ENCODE measurements at places on chromosomes 6 and 20.

GRCh38 chr20:10602221-10602871 is 71.5 kb downstream of the JAG1 start:
- DNase-seq: no peak

- DNase-seq: no peak
Observed at GRCh38 chr6:129786548-129786947, 74.6 kb downstream of the TMEM244 start.

- no peak for DNase-seq
Observed at GRCh38 chr20:1912053-1912452, 16.8 kb downstream of the SIRPA start.

GRCh38 chr6:14401246-14401645 is 283.7 kb downstream of the CD83 start:
- DNase-seq: no peak

DNA sequence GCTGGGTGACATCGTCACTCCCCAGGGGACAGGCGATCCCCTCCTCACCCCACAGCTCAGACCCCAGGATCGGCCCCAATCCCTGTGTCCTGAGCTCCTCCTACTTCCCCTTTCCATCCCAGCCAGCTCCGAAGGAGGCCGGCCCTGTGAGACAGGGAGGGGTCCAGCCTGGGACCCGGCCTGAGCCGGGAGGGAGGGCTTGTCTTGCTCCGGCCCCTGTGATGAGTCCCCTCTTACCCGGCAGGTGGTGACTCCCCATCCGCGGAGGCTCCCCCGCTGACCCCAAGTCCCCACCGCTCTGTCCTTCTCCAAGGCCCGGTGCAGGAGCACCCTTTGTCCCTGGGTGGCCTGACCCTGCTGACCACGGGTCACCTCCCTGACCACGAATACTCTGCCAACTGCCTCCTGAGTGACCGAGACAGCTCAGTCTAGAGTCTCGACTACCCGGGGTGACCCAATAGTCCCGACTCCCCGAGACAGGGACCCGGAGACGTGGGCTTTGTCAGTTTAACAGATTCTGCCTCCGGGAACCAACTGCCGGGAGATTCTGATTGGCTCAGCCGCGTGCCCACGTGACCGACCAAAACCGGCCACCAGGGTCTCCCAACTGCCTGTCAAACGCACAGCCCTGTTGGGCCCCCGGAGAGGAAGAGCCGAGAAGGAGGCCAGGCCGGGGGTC is 187.4 kb upstream of the PROKR2 start:
- DNase-seq: no peak

GRCh38 chr6:14075095-14075503 is 42.5 kb upstream of the CD83 start:
- no peak for DNase-seq

DNA sequence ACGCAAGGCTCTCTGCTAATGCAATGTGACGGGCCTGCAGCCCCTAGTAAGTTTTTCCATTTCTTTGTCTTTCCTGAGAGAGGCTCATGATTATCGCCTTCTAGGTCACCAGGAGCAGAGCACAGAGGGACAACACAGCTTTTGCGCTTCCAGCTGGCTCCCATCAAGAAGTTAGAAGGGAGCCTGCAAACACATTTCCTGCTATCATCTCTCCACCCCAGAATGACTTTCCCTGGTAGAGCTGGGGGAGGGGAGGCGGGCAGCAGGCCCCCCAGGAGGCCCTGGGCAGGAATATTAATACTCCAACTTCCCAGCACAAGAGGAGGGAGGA is 35.7 kb upstream of the CCDC167 start:
- no peak for DNase-seq

GRCh38 chr6:110520209-110520965 is 44.0 kb upstream of the SLC22A16 start:
- DNase-seq: no peak

- no peak for DNase-seq
Observed at GRCh38 chr6:160781298-160781697, 79.3 kb downstream of the PLG start.

- no peak for DNase-seq
Observed at GRCh38 chr6:135256866-135257265, 75.8 kb downstream of the MYB start.

DNA sequence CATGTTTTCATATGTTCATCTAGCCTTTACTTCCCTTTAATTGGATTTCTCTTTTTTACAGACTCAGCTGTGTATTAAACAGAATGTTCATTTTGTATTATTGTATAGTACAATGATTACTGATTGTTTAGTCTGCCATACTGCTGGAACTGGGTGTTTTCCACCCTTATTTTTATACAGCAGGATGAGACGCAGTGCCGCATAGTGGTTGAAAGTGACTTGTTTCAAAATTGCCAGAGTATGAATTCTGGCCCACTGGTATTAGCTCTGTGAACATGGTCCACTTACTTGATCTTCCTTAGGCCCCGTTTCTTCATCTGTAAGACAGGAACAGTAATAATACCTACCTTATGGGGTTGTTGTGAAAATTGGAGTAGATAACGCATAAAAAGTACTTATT is 22.1 kb downstream of the AFDN start:
- no peak for DNase-seq

DNA sequence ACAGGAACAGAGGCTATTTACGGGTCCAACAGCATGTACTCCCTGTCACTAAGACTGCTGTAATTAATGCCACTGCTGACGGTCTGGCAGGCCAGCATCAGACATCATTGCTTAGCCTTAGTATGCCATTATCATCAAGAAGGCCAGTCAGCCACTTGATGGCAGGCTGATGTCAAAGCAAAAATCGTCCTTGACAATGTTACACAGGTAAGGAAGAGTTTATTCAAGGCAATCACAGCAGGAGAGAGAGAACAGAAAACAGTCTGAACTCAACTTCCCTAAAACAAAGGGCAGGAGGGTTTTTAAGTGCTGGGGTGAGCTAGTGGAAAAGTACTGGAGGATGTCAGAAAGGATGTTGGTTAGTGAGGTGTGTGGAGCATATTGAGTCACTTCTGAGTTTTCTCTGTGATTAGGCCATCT is 25.1 kb downstream of the FKBP1C start:
- DNase-seq: no peak

GRCh38 chr20:46023999-46024398 is 5.0 kb upstream of the SLC12A5 start:
- no peak for DNase-seq

DNA sequence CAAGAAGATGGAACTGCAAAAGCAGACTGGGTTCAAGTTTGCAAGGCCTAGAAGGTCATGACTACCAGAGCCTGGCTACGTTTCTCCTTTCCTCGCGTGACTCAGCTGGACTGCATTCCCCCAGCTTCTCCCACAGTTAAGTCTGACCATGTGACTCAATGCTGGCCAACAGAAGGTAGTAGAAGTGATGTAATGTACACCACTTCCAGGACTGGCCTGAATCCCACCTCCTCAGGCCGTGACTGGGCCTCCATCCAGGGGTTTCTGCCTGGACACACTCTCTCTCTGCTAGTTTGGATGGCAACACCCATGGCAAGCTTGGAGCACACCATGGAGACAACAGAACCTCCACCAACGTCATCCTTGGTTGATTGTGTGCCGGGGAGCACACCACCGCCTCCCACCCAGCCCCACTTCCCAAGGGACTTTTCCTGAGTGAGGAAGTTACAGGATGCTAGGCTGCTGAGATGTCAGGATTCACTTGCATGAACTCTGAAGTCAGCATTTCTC is 112.0 kb upstream of the CDYL start:
- no peak for DNase-seq

GRCh38 chr20:25421102-25421501 is 13.6 kb downstream of the GINS1 start:
- DNase-seq: no peak

GRCh38 chr20:49612127-49612738 is 44.3 kb upstream of the PTGIS start:
- DNase-seq: no peak

- no peak for DNase-seq
Observed at GRCh38 chr6:157861184-157861583, 38.1 kb downstream of the SNX9 start.

DNA sequence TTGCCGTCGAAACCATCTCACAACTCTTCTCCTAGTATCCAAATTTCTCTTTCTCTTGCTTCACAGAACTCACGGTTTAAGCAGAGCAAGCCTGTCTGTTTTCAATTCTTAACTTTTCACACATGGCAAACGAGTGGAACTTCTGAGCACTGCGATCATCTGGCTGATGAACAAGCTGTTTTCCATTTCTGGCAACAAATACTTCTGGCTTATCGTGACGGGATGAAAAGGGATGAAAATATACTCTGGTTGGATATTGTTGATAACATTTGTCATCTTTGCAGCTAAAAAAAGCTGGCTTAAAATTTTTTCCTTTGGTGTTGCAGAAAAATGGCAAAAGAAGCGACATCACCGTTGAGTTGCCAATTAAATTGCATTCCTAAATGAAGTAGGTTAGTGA is 515.2 kb upstream of the JARID2 start:
- DNase-seq: no peak

DNA sequence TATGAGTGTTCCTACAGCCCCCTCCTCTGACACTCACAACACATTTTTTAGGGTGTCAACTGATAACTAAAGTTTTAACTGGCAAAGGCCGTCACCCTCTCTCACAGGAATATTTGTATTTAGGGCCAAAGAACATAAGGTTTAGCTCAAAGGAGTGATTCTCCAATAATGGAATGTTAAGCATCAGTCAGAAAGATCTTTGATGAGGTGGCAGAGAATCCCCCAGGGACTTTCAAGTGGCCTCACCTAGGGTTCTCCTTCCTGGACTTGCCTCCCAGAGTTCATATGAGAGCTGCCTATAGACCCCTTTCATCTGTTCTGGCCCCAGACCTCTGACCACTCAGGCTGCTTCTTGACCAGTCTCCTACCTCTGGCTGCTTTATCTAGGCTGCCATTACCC is 7.4 kb upstream of the SCUBE3 start:
- no peak for DNase-seq

GRCh38 chr6:42113936-42114636 is 28.3 kb downstream of the C6orf132 start:
- DNase-seq: peak; percentile 30

- DNase-seq: no peak
Observed at GRCh38 chr20:1345030-1345755, 16.3 kb upstream of the SDCBP2 start.

DNA sequence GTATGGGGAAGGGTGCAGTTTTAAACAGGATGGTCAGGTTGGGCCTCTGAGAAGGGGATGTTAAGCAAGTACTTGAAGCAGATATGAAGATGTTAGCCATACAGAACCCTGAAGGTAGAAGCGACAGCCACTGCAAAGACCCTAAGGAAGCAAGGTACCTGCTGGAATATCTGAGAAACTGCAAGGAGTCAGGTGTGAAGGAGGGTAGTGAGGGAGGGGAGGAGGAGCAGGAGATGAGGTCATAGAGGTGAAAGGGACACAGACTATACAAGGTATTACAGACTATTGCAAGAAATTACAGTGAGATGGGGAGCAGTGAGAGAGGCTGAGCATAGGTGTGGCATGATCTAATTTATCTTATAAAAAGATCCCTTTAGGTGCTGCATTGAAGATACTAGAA is 22.2 kb upstream of the DEFB112 start:
- no peak for DNase-seq

DNA sequence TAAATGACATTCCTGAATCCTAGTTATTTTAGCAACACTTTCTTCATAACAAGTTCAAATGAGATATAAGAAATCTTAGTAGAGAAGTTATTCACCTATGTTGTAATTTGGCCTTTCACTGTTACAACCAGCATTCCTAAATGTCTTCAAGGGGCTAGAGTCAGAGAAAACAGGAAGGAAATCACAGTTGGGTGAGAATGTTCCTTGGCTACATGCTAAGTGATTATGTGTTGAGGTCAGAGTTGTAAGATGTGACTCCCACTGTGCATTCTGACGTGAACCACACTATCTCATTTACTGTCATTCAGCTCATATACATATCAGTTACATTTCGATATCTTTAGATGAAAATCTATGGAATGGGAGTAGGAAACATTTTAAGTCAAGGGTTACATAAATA is 51.0 kb upstream of the MLIP start:
- DNase-seq: no peak

DNA sequence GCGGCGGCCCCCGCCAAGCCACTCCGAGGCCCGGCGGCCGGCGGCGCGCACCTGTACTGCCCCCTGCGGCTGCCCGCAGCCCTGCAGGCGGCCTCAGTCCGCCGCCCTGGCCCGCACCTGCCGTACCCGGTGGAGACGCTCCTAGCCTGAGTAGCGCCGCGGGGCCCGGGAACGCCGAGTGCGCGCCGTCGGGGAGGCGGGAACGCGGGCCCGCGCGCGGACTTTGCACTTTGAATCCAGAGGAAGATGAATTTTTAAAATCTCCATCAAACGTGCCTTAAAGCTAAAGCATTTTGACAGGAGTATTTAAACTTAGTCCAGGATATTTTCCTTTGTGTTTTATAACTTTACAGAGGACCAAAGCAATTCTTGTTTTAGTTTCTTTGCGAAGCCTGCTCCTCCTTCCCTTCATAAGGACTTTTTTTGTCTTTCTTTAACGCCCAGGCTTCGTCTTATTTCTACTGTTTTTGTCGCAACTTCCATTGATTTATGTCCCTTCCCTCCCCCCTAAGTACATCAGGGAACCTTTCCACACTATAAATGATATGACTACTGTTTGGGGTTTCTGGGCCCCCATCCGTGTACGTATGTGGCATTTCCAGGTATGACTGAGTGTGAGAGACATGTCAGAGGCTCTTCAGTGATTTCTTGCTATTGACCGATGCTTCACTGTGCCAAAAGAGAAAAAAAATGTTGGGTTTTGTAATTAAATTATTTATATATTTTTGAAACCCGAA is 2.0 kb downstream of the FOXQ1 start:
- DNase-seq: no peak

DNA sequence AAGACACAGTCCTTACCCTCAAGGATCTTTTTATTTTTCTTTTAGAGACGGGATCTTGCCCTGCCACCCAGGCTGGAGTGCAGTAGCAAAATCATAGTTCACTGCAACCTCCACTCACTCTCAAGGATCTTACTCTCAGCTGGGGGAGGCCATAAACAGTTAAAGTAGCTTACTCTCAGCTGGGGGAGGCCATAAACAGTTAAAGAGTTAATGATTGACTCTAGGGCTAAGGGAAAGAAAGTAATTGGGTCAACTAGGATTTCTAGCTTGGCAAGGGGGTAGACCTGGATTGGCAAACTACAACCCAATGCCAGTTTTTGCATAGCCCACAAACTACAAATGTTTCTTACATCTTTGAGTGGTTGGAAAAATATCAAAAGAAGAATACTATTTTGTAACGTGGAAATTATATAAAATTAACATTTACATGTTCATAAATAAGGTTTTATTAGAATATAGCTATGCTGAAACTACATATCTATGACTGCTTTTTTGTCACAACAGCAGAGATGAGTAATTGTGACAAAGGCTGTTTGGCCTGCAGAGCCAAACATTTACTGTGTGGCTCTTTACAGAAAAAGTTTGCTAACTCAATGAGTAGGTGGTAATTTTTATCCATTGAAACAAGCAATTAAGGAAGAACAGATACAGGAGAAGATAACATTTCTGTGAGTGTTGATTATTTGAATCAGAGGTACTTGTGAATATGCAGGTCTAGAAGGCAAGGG is 46.4 kb downstream of the PTPRA start:
- no peak for DNase-seq

DNA sequence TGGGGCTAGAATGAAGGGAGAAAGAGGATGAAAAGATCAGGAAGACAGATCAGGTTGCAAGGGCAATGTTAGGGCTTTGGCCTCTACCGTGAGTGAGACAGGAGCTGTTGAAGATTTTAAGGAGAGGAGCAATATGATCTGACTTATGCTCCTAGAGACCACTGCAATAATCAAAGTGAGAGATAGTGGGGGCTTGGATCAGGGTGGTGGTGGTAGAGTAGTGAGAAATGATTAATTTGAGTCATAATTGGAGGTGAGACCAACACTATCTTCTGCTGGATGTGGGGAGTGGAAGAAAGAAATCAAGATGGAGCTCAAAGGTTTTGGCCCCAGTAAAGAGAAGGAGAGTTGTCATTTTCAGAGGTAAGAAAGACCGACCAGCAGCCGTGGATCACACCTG is 140.7 kb upstream of the TMEM170B start:
- DNase-seq: no peak

Measured in Karpas-422 (cell line).